Hematopoietic multipotent progenitor cell treated with erythropoietin and hydrocortisone succinate and interleukin-3 and kit ligand, for 15 days (in vitro differentiated cells): ENCODE measurements at places on chromosomes 3 and 15.

GRCh38 chr3:69292959-69293574, 92.8 kb downstream of the FRMD4B start:
- no peak for DNase-seq

DNA sequence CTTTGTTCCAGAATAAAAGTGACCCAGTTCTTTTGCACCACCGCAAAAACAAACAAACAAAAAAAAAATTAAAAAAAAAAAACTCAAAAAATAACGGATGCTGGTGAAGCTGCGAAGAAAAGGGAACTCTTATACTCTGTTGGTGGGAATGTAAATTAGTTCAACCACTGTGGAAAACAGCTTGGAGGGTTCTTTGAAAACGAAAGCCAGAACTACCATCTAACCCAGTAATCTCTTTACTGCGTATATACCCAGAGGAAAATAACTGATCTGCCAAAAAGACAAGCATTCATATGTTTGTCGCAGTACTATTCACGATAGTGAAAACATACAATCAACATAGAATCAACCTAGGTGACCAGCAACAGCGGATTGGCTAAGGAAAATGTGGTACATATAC, 298.9 kb upstream of the CBLB start:
- DNase-seq, result no peak

DNA sequence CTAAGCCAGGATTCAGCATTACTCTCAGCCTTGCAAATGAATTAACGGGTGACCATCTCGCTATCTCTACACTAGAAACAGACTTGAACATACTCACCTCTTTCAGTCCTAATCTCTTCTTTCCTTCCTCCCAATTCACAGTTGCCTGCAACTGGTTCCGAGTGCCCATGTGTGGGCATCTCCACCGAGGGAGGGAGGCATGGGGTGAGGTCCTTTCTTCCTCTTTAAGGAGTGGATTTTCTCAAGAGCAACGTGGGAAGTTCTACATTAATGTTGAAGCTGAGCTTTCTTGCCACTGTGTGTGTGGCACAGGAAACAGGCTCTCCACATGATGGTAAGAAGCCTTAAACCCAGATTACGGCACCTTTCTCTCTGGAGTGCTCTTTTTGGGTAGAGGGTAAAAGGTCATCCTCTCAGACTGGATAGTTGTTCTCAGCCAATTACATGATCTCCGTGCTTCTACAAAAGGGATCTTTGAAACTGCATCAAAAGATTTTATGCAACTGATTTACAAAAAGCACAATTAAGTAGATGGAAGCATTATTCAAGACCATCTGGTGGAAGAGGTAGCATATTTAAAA, 286.8 kb upstream of the NR2F2 start:
- no peak for DNase-seq

GRCh38 chr15:25793354-25794050, 69.6 kb downstream of the ATP10A start:
- no peak for DNase-seq

DNA sequence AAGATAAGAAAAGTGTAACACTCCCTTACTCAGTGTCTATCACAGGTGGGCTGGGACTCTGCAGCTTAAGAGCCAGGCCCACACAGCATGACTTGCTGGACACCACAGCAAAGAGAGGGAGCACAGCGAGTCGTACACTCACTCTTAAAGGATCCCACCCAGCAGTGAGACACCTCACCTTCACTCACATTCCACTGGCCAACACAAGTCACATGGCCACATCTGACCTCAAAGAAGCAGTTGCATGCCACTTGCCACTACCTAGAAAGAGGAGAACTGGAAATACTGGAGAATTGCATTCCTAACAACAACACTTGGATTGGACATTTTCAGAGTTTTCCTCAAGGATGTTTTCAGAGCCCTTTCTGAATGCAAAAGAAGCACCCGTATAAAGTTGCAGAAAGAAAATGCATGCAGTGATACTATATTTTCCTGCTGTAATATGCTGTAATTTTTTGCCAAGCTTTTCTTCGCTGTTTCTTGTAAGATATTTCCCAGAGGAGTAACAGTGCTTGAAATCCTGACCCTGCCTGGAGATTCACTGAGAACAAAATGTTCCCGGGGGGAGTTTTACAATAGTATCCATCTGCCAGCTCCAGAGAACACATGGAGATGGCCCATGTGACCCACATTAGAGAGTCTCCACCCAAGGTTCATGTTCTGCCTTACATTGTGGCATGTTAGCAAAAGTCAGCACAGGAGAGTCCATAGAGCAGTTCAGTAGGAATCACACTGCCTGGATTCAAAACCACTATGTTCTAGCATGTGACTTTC, 42.2 kb downstream of the TRIM42 start:
- no peak for DNase-seq

GRCh38 chr3:17562845-17563244, 179.6 kb downstream of the TBC1D5 start:
- no peak for DNase-seq

- no peak for DNase-seq
Measured at GRCh38 chr15:37133602-37134001, 33.3 kb upstream of the MEIS2 start.

- DNase-seq, result no peak
Measured at GRCh38 chr15:37054336-37054735, 46.0 kb downstream of the MEIS2 start.

DNA sequence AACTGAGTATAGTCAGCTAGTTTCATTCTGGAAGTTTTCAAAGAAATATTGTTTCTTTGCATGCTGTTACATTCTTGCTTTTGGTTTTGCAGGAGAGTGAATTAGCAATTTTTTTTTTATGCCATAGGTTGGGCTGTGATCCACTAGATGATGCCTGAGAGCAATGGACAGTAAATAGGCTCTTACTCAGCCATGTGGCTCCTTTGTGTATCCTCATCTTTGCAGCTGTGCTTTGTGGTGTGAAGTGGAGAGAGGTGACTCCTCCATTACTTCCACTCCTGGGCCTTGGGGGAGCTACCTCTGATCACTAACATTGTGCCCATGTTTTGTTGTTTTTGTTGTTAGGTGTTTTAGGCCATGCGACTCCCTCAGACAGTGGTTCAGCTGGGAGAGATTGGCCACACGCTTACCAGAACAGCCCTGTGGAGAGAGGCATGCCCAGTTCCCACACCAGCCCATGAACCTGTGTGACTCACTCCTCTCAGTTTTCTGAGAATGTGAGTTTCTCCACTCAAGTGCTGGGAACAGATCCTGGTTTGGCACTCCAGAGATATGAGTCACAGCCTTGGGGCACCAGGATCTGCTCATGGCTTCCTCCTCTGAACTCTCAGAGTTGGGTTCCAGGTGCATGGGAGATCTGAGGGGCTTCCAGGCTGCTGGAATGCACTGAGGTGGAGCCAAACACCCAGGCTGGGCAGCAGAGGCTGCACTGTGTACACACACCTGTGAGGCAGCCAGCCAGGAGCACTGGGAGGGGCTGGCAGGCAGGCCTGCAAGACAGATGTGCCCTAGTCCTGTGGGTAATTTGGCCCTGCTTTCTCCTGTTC, 785.3 kb downstream of the ROBO2 start:
- no peak for DNase-seq

DNA sequence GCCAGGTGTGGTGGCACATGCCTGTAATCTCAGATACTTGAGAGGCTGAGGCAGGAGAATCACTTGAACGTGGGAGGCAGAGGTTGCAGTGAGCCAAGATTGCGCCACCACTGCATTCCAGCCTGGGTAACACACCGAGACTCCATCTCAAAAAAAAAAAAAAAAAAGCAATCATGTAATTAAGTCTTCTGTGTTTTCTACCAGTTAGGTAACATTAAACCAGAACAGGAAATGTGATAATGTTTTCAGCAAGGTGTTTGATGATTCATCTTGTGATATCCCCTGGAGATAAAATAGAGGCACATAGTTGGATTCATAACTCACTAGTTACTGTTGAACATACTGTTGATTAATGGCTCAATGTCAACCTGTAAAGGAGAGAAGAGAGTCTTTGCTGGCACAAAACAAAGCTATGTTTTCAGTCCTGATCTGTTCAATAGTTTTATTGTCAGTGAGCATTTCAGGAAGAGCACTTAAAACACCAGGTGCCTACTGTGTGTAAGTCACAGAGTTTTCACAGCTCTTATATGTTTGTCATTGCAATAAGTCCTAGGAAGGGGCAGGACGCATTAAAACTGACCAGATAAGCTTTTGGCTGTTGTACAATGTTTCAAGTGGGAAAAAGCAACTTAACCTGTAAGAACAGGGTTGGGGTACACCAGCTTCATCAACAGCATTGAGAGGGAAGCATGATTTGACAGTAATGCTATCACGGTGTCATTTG, 19.5 kb downstream of the DNAJB11 start:
- no peak for DNase-seq

DNA sequence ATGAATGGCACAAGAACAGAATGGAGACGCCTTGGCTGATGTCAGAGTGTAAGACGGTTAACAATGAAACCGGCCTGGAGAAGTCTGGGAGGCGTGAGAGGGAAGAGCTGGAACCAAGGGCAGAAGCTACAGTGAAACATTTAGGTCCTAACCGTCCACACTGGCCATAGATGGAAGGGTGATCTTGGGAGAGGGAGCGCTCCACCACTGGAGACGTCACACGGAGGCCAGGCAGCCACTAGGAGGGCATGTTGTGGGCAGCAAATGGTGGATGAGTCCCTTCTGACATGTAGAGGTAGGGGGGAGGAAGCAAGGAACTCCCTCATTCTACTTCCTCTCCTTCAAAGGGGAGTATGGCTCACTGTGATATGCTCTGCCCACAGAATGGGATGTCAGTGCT, 23.8 kb downstream of the FEM1B start:
- no peak for DNase-seq

GRCh38 chr15:27771892-27772291, 327.2 kb downstream of the OCA2 start:
- DNase-seq, result no peak

DNA sequence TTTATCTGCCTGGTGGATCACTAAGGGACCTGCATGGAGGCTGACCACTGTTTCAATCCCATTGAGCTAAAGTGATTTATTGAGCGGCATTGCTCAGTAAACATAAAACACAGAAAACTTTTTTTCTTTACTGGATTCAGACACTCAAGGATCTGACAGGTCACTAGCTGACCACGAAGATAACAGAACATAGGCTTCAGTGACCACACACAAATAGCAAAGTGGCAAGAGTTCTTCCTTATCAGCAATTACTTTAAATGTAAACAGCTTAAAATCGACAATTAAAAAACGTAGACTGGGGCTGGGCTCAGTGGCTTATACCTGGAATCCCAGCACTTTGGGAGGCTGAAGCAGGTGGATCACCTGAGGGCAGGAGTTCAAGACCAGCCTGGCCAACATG, 48.7 kb downstream of the STAG1 start:
- DNase-seq, result no peak

GRCh38 chr3:25901796-25902195, 111.9 kb downstream of the OXSM start:
- no peak for DNase-seq

DNA sequence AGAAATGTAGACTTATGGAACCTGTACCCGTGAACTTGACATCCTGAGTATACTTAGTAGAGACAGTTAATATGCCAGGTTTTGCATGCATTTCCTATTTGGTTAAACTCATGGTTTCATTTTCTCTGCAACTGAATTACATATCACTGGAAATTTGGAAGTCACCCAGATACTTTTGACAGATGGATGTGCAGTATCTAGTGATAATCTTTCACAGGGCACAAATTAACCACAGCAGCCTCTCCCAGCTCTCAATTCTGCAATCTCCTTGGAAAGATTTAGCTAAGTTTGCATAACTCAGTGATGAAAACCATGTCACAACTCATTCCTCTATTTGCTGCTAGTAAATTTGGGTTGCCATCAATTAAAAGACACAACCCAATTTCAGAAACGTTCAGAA, 162.3 kb upstream of the TPM1 start:
- no peak for DNase-seq

DNA sequence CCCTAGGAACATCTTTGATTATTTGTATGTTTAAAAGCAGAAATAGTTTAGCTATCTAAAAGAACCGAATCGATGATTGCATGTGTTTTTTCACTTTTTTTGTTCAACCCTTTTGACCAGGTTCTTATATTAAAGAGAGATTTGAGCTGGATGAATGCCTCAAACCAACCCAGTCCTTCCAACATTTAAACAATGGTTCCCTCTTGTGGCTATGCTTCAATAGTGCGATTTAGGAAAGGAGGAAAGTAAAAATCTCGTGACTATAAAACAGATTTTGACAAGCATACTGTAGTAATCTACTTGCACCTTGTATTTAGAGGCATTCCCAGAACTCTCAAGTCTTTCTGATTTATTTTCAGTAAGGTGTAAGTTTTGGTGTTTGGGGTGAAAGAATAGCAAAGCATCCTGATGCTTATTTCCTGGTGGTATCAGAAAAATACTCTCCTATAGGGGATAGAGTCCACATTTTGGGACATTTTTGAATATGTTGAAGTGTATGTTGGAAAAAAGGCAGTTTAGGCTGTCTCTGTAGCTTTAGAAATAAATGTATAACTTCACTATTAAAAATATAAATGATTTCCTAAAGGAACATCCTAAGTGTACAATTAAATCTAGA, 159.6 kb upstream of the KCNH8 start:
- DNase-seq, result no peak

DNA sequence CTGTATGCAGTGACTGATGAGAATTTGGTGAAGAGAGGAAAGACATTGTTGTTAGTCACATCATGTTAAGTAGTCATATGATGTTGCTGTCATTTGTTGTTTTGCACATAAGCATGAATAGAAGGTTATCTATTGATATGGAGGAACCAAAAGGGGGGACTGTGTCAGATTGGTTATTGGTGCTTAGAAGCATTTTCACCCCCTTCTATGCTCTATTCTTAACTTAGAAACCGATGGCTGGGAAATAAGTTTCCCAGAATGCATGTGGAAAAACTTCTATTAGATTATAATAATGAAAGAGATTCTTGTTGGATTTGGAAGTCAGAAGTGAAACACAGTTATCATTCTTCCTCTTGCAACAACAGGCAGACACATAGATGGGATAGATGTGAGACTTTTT, 33.2 kb upstream of the CADM2 start:
- no peak for DNase-seq

DNA sequence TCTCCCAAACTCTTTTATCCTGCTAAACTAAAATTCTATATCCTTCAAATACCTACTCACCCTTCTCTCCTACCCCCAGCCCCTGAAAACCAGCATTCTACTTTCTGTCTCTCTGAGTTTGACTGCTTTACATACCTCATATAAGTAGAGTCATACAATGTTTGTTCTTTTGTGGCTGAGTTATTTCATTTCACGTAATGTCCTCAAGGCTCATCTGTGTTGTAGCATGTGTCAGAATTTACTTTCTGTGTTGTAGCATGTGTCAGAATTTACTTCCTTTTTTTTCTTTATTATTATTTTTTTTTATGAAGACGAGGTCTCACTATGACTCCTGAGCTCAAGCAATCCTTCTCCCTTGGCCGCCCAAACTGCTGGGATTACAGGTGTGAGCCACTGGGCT, 20.1 kb downstream of the IFT122 start:
- DNase-seq, result no peak

DNA sequence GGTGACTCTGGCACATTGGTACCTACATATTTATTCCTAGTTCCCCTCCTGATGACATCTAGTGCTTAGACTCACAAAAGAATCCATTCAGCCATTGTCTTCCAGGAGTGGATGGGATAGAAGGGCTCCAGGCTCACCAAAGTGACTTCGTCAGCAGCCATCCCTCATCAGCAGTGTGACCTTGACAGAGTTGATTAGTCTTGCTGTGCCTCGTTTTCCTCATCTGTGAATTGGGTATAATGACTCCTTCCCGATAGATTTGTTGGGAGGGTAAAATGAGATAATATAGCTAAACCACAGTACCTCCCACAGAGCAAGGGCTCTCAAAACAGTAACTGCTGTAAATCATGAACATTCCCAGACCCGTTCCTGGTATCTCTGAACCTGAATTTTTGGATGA, 10.7 kb downstream of the ACAN start:
- no peak for DNase-seq
